ENCODE measurements at places on chromosomes 4 and X.

DNA sequence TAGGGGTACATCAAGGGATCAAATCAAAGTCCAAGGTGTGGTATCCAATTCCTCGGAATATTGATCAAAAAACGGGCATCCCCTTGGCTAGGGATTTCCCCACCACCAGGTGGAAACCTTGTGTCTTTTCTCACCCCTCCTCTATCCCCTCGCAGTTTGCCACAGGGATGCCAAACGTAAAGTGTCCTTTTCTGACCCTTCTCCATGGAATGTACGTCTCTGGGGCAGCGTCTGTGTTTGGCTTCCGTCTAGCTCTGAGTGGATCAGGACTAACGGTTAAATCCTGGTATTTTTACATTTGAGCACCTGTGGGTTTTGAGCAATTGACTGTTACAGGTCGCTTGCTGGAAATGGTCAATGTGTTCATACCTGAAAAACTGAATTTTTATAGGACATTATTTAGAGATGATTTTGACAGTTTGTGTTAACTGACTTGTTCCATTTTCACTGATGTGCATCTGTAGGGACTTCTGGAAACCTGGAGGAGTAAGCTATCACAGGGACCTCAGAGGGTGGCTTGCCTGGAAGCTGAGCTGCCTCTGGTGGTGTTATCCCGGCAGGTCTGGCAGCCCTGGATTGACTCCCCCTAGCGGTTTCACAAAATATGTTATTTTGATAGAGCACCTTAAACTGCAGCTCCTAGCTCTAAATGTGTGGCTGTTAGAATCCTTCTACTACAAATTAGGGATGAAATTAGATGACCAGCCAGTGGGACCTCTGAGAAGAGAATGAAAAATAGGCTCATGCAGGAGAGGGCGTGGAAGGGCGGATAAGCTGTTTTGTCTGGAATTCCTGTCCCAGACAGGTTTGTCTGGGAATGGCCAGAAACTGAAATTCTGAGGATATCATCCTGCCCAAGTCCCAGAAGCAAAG is 8.8 kb upstream of the MGST2 start:
- peak; percentile 69 for DNase-seq

- DNase-seq, result peak; percentile 18
These were observed 13.1 kb downstream of the GPR82 start for GRCh38 chrX:41737065-41737464.

DNA sequence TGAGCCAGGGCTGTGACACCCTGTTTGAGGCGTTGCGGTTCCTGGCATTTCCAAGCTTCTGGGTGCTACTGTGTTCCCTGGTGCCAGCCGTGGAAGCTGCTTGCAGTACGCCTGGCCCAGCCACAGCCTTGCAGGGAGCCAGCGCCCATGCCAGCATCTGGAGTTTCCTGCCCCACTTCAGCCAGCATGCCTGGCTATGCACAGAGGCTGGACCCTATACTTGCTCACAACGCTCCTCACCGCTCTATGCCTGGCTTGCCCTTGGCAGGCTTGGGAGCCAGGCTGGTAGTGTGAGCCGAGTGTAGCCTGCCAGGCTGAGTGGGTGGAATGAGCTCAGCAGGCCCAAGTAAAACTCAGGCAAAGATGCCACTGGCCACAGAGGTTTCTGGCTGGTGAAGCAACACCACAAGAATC is 22.4 kb downstream of the PRRG1 start:
- DNase-seq, result no peak

- DNase-seq, result no peak
These were observed 138.9 kb upstream of the IL1RAPL2 start for GRCh38 chrX:104427073-104427472.

GRCh38 chrX:27599928-27600327 is 9.8 kb downstream of the DCAF8L2 start:
- DNase-seq, result no peak

- DNase-seq, result no peak
These were observed 96.9 kb upstream of the PSAPL1 start for GRCh38 chr4:7531640-7531994.

- no peak for DNase-seq
These were observed 18.5 kb upstream of the BDH2 start for GRCh38 chr4:103118166-103118565.

- no peak for DNase-seq
These were observed 167.2 kb downstream of the STK32B start for GRCh38 chr4:5218376-5219069.

- DNase-seq, result peak; percentile 62
These were observed 2.3 kb upstream of the SOWAHD start for GRCh38 chrX:119755981-119756533.

DNA sequence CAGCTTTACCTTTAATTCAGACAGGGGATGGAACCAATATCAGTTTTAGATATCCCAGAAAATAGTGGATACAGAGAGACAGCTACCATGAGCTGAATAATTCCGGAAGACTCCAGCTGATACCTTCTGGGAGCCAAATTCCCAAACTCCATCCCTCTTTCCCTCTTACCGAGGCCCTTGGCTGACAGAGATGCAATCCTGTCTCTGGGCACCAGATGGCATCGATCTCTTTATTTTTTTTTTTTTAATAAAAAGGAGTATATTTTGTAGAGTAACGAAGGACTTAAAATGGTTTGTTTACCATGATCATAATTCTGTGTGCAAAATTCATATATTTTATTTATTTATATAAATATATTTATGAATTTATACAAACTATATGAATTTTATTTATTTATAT is 31.0 kb downstream of the RAB40A start:
- no peak for DNase-seq

DNA sequence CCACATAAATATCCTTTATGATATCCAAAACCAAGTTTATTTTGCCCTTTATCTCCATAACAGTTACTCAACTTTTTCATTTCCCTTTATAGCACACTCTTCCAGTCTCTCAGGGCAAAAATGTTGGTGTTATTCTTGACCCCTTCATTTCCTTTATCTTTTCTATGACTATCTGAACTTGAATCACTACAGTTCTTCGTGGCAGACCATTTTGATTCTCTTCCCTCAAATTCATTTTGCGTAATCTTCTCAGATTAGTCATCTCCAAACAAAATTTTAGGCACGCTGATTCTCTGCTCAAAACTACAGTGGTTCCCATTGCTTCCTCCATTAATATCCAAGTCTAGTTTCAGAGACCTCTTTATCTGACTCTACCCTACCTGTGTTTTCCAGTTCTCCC is 26.1 kb downstream of the RUFY3 start:
- DNase-seq, result no peak

DNA sequence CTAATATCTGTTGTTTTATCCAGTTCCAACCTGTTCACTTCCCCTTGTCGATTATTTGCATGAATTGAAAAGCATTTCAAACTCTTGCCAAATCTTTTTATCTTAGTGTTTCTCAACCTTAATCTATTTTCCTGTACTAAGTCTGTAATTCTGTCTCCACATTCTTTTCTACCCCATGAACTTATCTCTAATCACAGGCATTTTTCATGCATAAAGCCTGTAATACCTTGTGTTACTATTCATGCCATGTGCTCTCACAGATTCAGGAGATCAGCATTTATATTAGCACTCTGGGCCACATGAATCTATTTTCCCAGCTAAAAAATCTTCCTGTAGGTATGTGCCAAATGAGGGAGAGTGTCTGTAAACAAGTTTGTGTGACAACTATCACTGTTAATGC is 1360.9 kb downstream of the STIM2 start:
- no peak for DNase-seq

DNA sequence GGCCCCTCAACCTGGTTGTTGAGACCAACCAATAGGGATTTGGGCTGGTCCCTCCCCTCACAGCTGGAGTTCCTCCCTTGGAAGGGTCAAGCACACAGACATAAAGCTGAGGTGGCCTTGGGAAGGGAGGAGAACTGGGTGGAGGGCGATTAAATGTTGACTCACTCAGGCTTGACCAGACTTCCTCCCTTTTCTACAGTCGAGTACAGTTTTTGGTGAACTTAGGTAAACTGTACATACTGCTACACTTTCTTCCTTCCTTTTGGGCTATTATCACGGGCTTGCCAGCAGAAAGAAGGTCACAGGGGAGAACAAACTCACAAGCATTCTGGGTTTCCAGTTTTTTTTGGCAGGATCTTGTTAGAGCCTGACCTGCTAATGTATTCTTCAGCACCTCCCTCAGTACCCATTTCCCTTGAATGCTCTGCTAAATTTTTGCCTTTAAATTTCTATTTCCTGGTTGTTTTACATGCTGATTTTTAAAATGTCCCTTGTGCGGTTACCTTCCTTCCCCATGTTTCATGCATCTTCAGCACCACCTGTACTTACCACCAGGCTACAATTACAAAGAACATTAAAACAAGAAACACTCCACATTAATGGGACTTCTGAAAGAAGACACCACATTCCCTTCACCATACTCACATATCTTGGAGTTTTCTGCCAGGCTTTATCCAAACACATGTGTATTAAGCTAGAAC is 135.2 kb upstream of the RASGEF1B start:
- no peak for DNase-seq

DNA sequence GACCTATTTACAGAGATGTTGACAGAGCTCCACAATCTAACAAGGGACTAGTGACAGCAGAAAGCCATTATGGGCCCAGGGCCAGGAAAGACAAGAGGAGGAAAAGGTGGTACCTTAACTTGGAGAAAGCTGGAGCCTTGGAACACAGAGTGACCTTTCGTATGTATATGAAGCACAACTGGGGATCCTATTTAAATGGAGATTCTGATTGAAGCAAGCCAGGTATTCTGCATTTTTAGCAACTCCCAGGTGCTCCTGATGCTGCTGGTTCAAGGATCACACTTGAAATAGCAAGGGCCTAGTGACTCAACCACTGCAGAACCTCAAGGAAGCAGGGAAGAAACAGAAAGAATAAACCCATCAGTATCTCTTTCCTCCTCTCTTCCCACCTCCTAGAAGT is 99.4 kb downstream of the TMEM47 start:
- no peak for DNase-seq

DNA sequence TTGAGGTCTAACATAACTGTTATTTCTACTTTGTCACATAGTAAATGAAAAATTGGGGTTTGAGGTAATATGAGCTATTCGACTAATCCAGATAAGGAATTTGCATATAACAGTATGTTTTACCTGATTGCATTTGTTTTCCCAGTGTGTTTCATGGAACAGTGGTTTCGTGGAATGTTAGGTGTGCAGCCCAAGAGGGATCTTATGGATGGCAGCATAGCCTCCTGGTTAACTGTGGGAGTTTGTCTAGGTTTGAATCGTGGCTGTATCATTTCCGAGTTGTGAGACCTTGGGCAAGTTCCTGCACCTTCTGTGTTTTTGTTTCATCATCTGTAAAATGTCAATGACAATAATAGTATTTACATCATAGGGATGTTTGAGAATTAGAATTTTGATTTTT is 7.9 kb downstream of the BMPR1B start:
- no peak for DNase-seq

GRCh38 chr4:42570221-42570620 is 86.7 kb downstream of the ATP8A1 start:
- no peak for DNase-seq

DNA sequence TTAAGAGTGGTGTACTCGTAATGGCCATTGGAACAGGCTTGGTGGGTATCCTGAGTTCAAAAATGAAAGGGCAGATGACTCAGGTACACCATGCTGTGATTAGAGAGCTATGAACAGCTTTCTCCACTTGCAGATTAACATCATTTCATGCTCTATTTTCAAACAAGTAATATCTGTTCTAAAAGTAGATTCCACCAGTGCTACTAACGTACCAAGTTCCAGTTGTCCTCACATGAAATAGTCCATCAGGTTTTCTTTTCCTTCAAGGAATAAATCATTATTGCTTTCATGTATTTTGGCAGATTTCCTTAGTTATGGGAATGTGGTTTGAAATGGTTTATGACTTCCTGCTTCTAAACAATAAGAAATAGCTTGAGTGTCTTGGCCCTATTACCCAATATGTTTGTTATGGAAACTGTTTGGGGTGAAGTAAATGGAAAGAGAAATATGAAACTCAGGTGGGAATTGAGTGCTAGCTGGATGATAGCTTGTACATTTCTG is 49.9 kb downstream of the PCDH7 start:
- DNase-seq, result no peak

DNA sequence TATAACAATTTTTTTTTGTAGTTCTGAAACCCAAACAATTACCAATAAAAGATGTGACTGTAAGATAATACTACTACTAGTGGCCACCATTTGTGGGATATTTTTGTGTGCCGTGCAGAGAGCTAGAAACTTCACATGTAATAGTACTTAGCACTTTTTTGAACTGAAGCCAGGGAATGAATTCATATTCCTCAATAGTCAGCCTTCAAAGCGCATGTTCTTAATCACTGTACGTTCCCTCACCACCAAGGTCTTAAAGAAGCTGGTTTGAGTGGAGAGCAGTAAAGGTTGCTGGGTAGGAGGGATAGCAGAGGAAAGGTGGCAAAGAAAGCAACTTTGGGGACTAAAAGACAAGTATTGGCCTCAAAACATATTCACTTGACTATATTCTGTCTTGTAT is 9.6 kb upstream of the RUFY3 start:
- DNase-seq, result no peak

DNA sequence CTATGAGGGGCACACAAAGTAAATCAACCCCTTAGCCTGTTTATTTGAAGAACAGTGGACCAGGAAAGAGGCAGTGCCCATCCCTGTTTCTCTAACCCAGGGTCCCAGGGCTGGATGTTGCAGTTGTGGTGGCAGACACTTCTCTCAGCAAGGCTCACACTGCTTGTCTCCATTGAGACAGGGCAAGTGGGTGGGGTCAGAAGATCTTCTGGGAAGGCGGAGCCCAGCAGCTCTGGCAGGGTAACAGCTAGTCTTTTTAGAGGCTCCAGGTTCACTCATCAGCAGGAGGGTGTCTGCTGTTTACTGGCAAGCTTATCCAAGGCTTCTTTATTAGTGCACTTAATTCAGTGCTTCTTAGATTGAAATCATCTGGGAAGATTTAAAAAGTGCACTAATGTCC is 659.8 kb upstream of the DIPK2B start:
- no peak for DNase-seq
